MM.1S (cell line): ENCODE measurements at places on chromosomes 1 and 21.
A peak's percentile ranks its signal among the peaks of the same experiment; 100 is the strongest.

DNA sequence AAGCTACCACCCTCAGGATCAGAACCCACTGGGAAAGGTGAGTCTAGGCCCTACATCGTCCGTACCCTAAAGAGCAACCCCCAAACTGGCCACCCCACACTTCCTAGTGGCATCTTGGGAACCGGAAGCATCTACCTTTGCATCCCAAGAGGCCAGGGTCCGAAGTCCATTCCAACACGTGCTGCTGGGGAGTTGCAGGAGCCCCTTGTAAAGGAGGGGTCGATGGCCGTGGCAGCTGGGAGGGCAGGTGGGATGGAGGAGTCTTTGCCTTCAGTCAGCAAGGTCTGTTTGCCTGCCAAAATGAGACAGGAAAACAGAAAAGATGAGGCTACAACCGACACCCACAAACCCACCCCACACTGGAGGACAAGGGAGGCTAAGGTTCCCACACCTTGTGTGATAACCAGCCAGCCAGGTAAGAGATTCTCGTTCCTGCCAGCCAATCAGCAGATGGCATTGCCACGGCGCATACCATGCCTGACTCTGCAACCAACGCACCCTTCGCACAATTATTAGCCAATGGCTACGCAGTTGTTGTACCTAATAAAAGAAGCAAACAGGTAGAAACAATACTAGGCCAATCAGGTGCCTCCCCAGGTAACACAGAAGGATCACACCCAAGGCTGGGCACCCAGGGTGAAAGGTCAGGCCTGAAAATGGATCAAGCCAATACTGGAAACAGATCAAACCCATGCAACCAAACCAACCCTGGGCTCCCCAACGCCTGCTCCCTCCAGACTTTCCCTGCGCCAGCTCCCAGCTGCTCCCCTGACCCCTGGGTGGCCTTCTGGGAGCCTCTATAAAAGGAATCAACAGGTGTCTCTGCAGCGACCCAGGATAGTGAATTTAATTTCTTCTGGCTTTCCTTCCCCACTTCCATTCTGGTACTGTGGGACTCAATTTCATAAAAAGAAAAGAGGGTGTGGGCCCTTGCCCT, 35.6 kb downstream of the CASZ1 start:
- DNase-seq = no peak

- no peak for DNase-seq
Measured at GRCh38 chr1:98322966-98323365, 338.6 kb upstream of the SNX7 start.

DNA sequence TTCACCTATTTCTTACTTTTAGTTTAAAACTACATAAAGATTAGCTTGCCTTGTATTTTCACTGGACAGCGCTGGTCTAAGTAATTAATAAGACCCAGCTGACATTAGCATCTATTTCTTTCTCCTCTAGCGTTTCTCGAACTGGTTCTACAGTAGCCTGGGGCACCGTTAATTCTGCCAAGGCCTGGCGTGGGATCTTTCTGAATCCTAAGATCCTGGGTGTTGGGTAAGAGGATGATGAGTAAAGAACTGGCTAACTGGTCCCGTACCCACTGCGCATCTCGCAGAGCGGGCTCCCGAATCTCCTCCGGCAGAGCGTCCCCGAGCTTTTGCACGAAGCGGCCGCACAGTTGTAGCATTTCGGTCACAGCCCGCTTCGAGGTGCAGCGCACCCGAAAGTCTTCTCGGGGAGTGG, 309 bp downstream of the NSL1 start:
- DNase-seq = no peak

DNA sequence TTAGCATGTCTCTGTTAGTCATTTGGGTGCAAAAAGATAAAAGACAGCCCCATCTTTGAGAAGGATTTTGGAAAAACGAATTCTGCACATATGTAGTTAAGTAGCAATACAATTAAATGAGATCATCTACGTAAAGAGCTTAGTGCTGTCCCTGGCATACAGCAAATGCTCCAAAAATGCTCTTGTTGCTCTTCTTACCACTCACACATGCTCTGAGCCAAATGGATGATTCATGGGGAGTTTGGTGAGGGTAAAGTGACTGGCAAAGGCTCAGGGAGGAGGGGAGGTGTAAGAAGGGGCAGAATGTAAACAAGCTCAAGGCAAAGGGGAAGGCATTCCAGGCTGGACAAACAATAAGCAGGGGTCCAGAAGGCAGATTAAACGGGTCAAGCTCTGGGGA, 191.9 kb downstream of the AK5 start:
- no peak for DNase-seq

DNA sequence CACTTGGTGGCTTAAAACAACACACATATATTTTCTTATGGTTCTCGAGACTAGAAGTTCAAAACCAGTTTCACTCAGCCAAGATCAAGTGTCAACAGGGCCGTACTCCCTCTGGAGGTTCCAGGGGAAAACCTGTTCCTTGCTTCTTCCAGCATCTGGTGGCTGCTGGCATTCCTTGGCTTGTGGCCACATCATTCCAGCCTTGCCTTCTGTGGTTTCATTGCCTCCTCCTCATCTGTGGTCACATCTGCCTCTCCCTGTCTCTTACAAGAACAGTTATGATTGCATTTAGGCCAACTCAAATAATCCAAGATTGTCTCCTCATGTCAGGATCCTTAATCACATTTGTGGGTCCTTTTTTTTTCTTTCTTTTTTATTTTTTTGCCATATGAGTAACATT, 240.7 kb upstream of the HOOK1 start:
- no peak for DNase-seq

- DNase-seq = no peak
Measured at GRCh38 chr21:25806060-25806459, 71.3 kb downstream of the GABPA start.

DNA sequence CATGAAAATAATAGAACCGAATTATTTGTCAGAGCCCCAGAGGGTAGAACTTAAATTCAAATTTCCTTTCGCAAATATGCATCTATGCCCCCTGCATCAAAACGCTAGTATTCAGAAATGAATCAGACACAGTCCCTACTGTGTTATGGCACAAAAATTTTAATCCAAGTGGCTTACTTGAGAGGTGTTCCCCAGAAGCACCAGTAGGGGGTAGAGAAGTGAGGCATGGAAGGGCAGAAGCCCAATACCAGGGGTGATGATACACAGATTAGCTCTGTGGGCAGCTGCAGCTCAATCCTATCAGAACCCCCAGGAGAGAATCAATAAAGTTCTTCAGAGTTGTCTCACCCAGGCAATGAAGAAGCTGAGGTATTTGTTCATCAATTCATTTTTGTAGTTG, 342.2 kb downstream of the OMA1 start:
- no peak for DNase-seq

DNA sequence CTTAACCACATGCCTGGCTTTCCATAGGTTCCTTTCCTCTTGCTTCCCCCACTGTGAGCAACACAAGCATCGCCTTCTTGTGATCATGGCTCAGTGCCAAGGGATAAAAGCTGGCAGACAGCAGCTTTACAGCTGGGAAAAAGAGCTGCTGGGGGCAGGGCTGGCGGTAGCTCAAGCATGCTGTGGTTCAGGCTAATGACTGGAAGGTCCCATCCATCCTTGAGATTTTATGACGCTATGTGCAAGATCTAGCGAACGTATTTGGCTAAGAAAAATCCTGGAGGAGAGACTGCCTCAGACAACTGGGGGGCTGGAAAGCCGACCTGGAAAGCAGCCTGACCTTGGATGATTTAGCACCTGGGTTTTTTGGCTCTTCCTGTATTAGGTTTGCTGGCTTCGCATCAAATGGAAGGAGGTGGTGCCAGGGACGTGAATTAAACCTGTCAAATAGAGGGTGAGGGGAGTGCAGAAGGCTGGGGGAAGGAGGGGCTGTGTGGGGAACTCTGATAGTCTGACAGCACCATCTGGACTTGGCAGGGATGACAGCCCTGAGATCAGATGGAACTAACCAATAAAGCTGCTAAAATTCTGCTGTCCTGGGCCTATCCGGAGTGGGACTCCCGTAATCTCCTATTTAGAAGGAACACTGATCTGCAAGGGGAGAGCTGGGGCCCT, 34.8 kb downstream of the ZMYND12 start:
- DNase-seq = no peak

GRCh38 chr21:15204140-15204969, 139.6 kb upstream of the NRIP1 start:
- DNase-seq = no peak

DNA sequence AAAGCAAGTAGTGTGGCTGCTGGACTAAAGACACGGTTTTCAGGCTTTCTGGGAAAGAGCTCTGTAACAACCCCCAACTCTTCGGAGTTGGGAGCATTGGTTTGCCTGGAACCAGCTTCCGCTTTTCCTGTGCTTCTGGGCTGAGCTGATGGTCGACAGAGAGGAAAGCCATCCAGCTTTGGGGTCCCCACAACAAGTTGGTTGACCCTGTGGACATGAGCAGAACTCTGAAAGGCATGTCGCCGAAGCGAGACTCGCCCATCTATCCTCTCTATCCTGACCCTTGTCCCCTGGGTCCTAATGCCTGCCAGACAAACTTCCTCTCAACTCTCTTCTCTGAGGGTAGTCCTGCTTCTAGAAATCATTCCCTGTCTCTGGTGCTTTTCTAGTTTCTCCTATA, 31.9 kb upstream of the FCGR2A start:
- DNase-seq = no peak

- DNase-seq = no peak
Measured at GRCh38 chr1:112507921-112508277, 866 bp upstream of the WNT2B start.

DNA sequence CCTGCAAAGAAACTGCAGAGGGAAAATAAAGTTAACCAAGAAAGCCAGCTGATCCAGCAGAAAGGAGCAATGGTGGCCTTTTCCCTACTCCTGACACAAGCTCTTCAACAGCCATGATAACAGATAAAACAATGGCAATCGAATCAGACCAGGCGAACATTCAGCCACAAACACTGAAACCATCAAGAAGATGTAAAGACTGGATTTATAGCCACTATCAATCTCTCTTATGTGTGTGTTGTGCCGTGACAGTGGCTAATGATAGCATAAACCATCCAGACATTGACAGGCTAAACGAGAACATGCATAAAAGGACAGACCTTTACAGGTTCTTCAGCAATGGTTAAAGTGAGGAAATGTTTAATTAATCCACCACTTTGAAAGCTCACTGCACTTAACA, 78.1 kb upstream of the RAB4A start:
- no peak for DNase-seq

DNA sequence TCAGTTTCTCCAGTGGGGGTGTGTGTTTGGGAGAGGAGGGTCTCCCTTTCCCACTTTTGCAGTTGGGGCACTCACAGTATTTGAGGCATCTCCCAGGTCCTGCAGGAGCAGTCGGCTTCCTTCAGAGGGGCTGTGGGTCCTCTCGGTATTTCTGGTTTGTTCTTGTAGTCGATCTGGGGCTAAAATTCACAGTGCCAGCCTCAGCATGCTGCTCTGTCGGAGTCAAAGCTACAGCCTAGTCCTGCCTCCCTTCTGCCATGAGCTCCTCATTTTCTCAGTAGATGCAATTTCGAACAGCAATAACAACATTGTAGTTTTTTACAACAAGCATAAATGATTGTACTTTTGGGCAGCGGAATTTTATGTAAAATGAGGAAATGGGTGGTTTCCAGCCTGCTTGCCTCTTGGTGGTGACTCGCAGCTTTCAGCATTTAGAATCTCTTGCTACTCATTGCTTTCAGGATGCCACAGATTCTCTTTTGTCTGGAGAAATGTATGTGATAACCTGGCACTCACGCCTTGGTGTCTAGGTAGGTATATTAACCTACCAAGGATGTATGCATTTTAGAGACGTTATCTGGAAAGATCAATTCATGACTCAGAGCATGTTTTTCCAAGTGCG, 82.4 kb upstream of the C21orf91 start:
- DNase-seq = no peak

GRCh38 chr1:235851939-235852338, 14.8 kb downstream of the LYST start:
- no peak for DNase-seq

GRCh38 chr1:185813401-185813979, 79.3 kb downstream of the HMCN1 start:
- peak; percentile 51 for DNase-seq

GRCh38 chr21:16084776-16085364, 355.1 kb downstream of the USP25 start:
- no peak for DNase-seq

GRCh38 chr1:209038316-209038715, 545.2 kb upstream of the CAMK1G start:
- no peak for DNase-seq

DNA sequence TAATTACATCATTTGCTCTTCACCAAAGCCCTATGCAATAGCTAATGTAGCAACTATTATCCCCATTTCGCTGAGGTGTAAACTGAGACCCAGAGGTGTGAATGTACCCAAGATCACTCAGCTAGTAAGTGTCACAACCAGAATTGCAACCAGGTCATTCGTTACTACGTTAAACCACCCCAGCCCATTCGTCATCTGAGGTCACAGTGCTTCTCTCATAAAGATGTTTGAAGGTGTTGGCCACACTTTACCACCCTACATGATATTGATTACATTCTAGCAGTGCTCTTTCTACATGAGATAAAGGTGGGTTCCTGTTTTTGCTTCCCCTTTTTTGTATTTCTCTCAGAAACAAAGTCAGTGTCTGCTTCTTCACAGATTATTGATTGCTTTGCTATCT, 195.3 kb downstream of the ZBTB18 start:
- DNase-seq = no peak

GRCh38 chr1:234899730-234900072, 228.9 kb downstream of the TOMM20 start:
- DNase-seq = no peak

DNA sequence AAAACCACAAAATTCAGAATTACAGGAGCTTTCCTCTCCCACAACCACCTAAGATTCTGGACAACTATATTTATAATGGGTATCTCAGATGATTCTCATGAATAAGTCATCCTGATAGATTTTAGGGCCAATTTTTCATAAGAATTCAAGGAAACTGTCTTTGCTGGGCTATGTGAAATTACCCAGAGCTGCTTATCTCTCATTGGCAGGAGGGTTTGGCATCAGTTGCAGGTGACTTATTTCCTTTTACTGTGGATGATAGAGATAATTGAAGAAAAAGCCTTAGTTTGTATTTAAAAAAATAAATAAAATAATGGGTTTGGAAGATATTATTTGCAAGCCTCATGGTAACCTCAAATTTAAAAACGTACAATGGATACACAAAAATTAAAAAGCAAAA, 38.2 kb upstream of the WDR26 start:
- peak; percentile 3 for DNase-seq

- DNase-seq = no peak
Measured at GRCh38 chr1:151211972-151212705, 13.8 kb downstream of the PIP5K1A start.

DNA sequence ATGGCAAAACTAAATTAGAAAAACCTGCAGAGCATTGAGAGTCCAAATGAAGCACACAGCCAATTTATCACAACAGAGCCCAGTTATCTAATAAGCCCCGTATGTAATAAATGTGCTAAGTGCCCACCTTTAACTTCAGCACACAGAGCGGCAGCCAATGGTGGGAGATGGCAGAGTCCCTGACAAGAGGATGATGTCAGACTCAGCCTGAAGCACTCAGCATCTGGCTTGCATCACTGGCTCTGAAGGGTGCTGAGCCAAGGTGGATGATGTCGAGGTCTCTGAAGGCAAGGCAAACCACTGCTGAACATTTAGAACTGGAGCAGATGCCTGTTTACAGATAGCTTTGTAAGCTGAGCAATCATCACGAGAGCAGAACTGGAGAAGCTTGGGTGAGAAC, 118.3 kb downstream of the NUF2 start:
- no peak for DNase-seq
